ENCODE measurements at places on chromosomes 11 and 22. TPM values are rescaled to one million over a fixed set of nuclear protein-coding genes. Genes with fewer than 3 reads are reported as not detected.

The HTR3B gene
- total RNA-seq: not detected

The BBOX1 gene
- not detected for total RNA-seq

The KIF18A gene
- total RNA-seq: 0.17 TPM

The MED19 gene
- total RNA-seq: 26.7 TPM

The LRRC4C gene
- total RNA-seq: 0.12 TPM

The CCDC88B gene
- total RNA-seq: 0.34 TPM

The RFPL2 gene
- total RNA-seq: not detected

The RGL4 gene
- not detected for total RNA-seq
